CD4-positive, alpha-beta T cell treated with Interleukin-17A for 1 hour (primary cell): ENCODE measurements at places on chromosomes 11 and 22.

GRCh38 chr11:66725647-66726046, 3.4 kb downstream of the SPTBN2 start:
- DNase-seq, result no peak

GRCh38 chr11:32829680-32830412, at the start of gene PRRG4:
PRRG4 (plus strand) TSS chr11:32829927; CDS start chr11:32830530, 603 bp downstream.
- DNase-seq, result peak; percentile 17

DNA sequence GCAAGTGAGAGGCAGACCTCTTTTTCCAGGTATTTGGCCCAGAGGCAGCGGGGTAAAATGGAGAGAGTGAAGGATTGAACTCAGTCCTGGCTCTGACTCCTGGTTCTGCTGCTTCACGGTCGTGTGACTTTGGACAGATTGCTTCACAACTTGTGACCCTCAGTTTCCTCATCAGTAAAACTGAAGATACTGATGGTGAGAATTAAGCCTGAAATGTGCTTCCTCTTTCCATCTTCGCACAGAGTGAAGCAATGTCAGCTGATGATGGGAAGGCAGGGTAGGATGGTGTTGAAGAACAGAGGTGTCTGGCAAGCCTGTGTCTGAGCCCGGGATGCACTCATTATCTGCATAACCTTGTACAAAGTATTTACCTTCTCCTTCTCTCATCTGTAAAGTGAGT, 59.0 kb downstream of the UBASH3B start:
- no peak for DNase-seq

- no peak for DNase-seq
Measured at GRCh38 chr11:9739123-9739900, 75.4 kb downstream of the SWAP70 start.

DNA sequence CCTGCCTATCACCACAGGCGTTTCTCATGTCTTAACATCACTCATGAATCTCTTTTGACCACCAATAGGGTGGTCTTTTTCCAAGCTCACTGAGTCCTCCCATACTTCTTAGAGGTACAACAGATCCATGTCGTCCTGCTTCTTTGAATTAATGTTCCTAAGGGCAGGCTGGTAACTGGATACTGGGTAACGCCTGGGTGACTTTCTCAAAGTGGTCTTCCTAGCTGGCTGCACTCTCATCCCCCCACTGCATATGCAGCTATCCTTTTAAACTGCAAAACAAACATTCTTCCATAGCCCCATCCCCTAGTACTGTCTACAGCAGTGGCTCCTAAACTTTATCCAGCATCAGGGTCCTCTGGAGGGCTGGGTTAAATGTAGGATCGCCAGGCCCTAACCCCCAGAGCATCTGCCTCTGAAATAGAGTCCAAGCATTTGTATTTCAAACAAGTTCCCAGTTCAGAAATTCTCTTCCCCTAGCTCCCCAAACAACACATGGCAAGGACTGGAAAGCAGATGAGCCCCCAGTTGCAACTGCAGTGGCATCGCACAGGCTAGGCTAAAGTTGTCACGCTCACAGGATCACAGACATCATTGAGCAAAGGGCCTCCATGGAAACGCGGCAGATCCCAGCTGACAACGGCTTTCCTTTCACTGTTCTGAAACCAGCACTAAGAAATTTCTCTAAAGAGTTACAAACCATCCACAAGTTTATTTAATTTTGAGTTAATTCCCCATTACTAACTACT, 204.9 kb downstream of the LARGE1 start:
- DNase-seq, result no peak

GRCh38 chr11:20003351-20003750, 156.9 kb downstream of the DBX1 start:
- DNase-seq, result no peak

GRCh38 chr11:130391711-130392110, 36.7 kb downstream of the ADAMTS8 start:
- DNase-seq, result no peak

- DNase-seq, result no peak
Measured at GRCh38 chr11:34480314-34480713, 33.3 kb downstream of the ELF5 start.

DNA sequence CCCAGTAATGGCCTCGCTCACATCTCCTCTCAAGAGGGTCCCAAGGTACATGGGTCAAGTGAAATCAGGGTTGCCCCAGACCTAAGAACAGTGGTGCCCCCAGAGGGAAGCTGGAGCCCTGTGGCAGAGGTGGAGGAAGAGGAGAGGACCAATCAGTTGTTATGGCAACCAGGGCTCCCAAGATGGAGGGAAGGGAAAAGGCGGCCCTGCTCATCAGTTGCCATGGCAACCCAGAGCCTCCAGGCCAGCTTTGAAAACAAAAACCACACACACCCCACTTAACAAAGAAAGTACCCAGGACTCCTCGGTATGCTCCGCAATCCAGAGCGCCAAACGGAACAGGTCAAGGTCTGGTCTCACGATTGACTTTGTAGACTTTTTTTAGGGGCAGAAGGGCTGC, 53.5 kb upstream of the SLC35C1 start:
- no peak for DNase-seq

DNA sequence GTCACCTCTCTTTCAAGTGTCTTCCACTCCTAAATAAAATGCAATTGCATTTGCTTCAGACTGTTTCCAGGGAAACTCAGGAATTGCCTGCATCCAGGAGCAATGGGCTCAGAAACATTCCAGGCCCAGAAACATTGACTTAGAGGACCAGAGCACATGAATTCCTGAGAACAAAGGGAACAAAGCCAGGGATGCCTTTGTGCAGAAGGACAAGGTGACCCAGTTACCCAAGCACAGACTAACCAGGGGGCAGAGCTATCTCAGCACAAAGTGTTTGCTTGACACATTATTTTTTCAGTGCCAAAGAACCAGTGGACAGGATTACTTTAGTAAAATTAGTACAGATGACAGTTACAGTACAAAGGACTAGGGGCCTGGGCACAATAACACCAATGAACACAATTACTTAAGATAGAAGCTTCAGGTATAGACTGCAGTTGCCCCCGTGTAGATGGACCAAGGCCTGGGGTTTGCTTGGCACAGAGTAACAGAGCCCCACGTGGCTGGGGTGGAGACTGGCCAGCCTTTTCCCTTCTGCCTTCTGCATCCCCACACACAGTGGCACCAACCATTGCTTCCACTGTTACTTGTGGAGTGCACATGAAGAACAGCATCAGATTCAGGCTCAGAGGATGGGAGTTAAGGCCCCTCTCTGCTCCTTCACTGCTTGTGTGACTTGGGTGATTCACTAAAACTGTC, 500.8 kb downstream of the INSC start:
- no peak for DNase-seq

GRCh38 chr22:37529652-37530345, 10.6 kb upstream of the CARD10 start:
- DNase-seq, result no peak

DNA sequence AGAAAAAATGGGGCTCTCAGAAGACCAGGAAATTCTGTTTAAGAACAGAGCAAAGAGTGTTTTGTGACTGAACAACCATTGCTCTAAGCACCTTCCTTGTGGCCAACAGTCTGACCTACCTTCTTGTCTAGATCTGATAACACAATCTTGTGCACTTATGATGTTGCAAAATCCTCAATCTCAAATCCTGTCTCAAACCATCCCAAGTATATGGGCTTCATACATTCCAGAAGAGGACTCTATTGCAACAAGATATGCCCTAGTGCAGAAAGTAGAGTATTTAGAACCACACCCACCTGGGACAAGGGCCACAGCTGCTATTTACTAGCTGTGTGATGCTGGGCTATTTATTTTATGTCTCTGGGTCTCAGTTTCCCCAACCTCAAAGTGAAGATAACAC, 27.1 kb downstream of the RASSF10 start:
- no peak for DNase-seq

DNA sequence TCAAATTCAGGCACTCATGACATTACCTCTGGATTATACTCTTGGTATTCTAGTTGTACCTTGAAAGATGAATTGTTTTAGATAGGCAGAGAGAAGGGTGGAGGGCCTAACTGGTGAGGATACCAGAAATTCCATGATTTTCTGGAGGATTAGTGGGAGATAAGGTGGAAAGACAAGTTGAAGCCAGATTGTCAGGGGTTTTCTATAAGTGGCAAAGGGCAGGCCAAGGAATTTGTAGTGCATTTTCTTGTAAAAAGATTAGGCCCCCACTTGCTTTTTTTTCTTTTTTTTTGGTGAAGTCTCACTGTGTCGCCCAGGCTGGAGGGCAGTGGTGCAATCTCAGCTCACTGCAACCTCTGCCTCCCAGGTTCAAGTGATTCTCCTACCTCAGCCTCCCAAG, 28.4 kb upstream of the PRDM10 start:
- no peak for DNase-seq

GRCh38 chr11:66815646-66816045, 27.6 kb upstream of the RCE1 start:
- no peak for DNase-seq

- DNase-seq, result no peak
Measured at GRCh38 chr11:72114570-72114969, 2.1 kb upstream of the ANAPC15 start.

DNA sequence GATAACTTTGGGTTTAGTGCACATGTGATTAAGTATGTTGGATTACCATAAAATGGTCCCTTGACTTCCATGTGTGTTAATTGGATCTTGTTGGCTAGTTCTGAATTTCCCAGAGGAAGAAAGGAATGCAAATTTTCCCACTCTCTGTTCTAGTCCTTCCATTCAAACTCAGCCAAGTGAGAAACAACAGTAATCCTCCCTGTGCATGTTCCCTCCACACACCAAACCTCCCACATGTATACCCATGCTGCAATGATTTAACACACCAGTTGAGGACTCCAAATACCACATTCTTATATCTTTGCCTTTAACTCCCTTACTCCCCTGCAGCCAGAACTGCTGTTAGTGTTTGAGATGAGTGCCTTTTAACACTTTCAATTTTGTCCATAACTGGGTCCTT, 1158.9 kb downstream of the DLG2 start:
- no peak for DNase-seq

DNA sequence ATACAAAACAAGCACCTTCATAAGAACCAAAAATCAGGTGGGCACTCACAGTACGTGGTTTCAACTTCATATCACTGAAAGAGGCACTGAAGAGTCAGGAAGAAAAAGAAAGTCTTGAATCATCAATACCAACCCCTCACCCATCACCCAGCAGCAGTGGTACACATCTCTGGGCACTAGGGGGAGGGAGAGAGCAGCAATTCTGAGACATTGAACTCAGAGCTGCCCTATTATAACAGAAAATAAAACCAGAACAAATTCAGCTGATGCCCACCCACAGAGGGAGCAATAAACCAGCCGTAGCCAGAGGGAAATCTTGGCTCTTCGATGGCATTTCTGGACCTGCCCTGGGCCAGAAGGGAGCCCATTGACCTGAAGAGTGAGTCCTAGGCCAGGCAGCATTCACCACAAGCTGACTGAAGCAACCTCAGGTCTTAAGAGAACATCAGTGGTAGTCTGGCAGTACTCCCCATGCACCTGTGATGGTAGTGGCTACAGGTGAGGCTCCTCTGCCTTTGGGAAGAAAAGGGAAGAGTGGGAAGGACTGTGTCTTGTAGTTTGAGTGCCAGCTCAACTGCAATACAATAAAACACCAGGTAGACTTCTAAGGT, 42.2 kb upstream of the FAM181B start:
- DNase-seq, result peak; percentile 42

DNA sequence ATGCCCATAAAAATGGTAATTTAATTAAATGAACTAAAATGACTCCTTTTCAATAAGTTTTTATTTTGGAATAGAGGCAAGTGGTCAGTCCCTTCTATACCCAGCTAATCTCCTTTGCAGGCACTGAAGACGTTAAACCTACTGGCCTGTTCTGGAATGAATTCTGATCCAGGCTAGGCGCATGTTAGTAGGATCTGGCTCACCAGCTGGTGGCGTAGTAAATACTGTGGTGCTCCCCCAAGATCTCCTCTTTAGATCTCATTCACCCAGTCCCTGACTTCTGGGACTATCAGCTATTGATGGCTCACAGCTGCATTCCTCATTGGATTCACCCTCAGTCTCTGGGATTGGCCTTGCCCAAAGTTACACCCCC, 173.7 kb upstream of the DDI1 start:
- no peak for DNase-seq

- DNase-seq, result no peak
Measured at GRCh38 chr11:131408025-131408640, 37.7 kb downstream of the NTM start.

GRCh38 chr11:103433386-103434072, 324.3 kb downstream of the DYNC2H1 start:
- DNase-seq, result no peak

- no peak for DNase-seq
Measured at GRCh38 chr11:128451652-128452470, 135.5 kb downstream of the ETS1 start.

- DNase-seq, result no peak
Measured at GRCh38 chr11:96008161-96008720, 84.3 kb upstream of the MTMR2 start.

GRCh38 chr11:10676919-10677318, 16.6 kb downstream of the IRAG1 start:
- no peak for DNase-seq

DNA sequence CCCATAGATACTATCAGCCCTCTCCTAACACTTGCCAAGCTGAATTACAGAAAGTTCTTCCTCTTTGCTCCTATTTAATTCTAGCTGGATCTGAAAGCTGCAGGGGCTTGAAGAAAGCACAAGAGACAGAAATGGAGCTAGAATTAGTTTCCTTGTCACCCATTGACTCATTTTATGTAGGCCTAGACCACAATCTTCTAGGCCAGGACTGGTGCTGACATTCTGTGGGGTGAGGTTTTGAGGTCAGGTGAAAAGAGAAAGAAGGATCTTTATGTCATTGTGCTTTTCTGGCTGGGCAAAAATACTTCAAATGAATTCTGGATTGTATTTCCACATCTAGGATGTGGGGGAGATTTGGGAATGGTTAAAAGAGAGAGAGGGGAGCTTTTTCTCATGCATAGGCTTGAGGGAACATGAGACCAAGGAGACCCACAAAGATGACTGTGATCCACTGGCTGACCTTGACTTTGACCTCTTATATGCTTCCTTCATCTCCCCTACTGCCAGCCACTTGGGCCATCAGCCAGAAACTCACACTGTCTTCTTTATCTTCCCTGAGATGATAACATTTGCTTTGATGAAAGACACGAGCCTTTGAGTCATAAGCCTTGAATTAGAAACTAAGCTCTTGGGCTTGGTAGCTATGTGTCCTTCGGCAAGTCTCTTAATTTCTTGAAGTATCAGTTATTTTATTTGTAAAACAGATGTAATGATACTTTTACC, 274.9 kb upstream of the CADM1 start:
- DNase-seq, result no peak

- DNase-seq, result no peak
Measured at GRCh38 chr11:44855493-44855849, 95.2 kb downstream of the TP53I11 start.

GRCh38 chr11:18731949-18732821, 6.2 kb upstream of the IGSF22 start:
- DNase-seq, result peak; percentile 73

DNA sequence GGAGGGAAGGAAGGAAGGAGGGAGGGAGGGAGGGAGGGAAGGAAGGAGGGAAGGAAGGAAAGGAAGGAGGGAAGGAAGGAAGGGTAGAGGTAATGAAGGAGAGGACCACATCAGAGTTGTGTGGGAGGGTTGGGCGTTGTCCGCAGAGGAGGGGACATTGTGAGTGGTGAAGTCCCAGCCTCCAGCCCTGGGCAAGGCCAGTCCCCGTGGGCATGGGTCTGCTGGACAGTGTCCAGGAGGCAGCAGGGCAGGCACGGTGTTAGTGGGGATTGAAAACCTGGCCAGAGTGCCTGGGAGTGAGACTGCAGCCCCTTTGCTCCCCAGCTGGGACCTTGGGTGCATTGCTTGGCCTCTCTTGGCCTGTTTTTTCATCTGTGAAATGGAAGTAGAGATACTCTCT, 1462.3 kb downstream of the BRD1 start:
- DNase-seq, result no peak
